ENCODE measurements at places on chromosomes 12 and 14.

GRCh38 chr12:83172441-83172840, 485.7 kb downstream of the TMTC2 start:
- DNase-seq = no peak

DNA sequence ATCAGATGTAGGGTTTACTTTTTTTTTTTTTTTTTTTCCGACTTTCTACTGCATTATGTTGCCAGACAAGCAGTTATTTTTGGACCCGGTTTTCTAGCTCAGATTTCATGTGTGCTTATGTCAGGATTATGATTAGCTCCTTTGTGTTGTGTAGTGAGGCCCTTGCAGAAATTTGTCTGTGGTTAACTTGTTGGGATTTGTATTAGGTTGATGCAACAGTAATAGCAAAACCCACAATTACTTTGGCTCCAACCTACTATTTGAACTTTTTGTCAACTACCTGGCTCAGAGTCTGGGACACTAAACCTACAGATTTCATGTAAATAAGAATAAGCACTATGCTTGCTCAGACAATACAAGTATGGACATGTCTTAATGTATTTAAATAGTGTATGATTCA, 44.1 kb upstream of the KCNJ8 start:
- no peak for DNase-seq

- DNase-seq = no peak
Measured at GRCh38 chr12:127509066-127509778, 757.7 kb upstream of the TMEM132C start.

GRCh38 chr12:109759595-109759994, 46.0 kb downstream of the FAM222A start:
- DNase-seq = no peak

DNA sequence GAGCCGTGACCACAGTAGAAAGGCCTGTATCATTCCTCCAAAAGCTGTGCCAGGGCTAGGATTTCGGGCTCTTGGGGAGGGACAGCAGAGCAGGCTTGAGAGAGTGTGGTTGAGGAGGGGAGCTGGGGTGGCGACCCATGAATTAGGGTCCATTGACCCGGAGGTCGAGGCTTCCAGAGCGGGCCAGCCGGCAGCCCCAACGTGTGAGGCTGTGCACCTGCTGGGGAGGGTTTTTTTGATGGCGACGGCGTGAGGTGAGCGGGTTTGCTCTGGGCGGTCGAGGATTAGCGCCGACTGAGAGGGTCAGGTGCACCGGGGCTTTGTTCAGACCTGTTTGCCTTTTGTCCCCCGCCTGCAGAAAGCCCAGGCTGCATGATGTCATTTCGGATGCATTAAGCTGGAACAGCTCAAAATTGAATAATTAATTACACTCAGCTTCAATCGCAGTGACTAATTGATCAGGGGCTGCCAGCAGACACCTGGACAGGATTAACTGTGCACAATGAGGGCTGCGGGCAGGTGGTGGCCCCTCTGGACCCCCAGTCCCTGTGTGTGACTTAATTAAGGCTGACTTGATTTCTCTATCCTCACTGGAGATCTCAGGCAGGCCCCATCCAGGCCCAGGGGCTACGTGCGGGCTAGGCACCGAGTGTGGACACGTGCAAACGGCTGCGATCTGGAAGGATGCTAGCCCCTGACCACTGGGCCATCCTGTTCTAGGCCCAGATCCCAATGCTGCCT, 42.1 kb upstream of the MEG3 start:
- no peak for DNase-seq

DNA sequence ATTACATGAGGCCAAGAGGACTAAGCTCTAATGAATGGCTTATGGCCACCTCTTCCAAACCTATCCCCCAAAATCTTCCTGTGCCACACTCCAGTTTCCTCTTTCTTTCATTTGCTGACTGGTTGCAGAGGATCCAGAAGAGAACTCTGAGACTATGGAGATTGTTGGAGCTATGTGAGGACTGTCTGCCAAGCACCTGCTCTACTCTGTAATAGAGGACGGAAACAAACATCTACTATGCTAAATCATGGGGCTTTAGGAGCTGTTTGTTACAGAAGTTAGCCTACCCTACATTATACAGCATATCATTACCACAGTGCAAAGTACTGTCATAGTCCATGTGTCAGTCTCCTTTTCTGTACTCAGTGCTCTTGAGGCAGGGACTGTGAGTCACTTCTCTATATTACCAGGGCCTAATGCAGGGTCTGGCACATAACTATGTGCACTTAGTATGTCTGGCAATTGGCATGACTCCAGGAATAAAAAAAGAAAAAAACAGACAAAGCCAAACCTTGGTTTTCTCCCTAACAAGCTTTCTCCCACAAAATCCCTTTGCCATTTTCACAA, 95.1 kb downstream of the RPAP3 start:
- DNase-seq = no peak

DNA sequence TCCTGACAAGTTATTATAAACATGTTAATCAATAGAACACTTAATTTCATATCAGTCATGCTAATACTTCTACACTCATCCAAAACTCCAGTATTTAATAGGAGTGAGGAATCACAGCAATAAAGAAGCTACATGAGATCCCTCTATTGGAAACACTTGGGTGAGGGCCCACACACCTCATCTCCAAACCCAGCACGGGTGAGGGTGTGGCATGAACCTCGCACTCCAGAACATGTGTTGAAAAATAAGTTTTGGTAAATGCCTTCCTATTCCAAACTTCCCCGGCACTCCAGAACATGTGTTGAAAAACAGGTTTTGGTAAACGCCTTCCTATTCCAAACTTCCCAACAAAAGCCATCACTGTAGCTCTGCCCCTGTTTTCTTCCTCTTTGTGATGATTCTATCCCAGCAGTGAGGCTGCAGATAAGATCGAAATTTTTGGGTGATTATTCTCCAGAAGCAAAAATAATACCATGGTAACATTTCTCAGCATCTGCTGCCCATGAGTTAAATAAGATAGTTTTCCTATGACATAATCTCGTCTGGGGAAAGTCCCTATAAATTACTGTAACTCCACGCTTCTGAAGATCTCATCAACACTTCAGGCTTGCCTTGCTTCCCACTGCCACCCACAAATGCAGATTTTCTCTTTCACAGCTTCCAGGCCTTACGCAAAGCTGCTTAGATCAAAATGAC, 24.4 kb upstream of the PTPRB start:
- no peak for DNase-seq

- DNase-seq = no peak
Measured at GRCh38 chr14:23568600-23569331, 1.2 kb upstream of the AP1G2 start.

DNA sequence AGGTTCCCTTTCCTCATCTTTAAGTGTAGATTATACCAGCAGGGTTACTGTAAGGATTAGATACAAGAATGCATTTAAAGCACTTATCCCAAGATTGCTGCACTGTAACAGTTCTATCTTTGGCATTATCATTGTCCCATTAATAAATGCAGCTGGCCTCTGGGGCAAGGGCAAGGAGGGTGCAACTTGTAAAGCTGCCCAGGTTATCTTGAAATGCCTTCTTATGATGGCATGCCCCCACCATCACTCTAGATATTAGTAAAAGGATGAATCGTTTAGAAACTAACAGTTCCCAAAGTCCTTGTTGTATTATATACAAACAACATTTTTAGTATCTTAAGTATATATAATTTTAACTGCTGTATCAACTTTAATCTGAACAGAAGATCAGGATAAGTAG, 6.8 kb downstream of the LTA4H start:
- no peak for DNase-seq

DNA sequence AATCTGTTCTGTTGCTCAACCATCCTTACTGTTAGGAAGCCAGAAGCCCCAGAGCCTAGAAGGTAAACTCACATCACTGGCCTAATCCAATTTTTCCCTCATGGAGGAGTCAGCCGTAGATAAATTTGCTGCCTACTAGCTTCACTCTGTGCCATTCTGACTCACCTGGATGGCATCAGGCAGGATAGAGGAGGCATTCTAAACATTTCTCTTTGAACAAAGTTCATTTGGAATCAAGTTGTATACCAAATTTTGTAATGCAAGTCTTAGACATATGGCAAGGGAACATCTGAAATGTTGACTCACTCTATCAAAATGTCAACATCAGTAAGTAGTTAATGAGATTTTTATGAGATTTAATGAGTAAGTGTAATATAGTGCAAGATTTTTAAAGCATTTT, 13.6 kb upstream of the TBC1D30 start:
- no peak for DNase-seq

- no peak for DNase-seq
Measured at GRCh38 chr14:101130861-101131260, 227.3 kb upstream of the RTL1 start.

DNA sequence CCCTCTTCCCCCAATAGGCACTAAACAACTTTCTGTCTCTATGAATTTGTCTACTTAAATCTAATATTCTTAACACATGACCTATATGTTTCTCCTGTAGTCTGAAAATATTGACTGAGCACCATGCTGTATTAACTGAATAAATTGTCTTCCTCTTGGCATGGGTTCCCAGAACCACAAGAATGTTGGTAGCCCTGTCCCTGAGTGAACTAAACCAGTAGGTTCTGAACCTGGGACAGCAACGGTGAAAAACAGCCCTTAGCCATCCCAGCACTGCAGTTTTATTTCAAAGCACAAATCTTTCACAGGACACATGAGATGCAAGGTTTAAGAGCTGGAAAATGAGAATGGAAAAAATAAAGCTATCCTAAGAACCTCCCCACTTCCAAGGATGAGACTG, 20.4 kb upstream of the HSP90B1 start:
- no peak for DNase-seq

DNA sequence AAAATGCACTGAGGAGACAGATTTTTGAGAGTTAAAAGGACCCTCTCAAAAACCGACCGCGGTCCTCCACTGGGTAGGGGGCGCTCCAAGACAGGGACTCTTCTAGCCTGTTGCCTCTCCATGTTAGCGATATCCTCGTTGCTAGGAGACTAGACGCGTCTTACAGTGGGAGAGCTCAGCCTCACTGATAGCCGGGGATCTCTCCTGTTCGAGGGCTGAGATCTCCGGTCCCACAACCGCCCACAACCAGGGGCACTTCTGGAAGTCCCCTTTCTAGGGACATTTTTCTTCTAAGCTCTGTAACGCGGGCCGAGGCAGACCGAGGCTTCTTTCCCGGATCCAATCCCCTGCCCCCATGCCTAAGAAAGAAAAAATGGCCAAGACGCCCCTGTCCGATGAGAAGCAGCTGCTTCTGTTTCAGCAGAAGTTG, 21.3 kb downstream of the FKBP11 start:
- no peak for DNase-seq

DNA sequence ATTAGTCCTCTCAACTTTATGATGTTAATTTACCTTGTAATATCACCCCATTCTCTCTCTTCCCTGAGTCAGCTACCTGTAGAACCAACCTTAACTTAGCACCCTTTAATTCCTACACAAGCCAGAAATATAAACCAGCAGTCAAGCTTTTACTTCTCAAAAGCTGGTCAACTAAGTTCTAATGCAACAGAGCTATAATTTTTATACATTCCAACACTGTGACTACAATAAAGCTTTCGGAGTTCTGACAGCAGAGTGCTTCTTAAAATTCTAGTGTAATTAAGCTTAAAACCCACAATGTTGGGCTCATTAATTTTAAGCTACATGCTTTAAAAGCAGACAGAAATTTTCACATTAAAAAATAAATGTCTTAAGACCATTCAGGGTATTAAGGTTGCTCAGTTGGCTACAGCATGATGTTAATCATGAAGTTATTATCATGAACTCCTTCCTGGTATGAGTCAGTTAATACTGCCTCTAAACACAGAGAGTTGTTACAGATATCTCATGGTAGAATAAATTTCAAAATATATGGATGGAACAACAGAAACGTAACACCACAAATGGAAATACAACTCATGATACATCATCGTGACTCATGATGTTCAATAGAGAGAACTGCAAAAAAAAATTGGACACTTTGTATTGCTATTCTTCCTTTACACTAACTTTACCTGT, 126.7 kb downstream of the EPS8 start:
- no peak for DNase-seq

DNA sequence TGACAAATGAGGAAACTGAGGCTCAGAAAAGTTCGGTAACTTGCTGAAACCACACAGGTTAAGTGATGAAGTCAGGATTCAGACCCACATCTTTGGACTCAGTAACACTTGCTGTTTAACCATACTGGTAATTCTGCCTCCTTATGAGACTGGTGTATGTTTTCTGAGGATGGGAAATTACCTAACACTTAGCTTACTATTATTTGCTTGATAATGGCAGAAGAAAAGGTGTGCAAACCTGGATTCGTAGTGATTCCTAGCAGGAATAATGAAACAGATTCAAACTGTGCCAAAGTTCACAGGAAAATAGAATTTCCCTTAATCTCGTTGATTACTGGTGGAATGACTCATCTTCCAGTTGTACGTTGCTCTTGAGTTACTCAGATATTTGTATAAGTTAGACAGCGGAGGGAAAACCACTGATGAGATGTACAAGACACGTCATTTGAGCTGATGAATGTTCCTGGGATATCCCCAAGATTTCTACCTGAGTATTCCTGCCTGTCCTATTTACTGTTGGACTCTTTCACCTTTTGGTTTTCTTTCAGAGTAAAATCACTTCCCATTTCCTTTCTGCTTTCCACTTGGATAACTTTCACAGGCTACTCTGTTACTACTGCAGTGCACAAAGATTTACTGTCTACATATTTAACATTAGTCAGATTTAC, 37.5 kb downstream of the PRORP start:
- no peak for DNase-seq

GRCh38 chr14:100610511-100611217, 23.4 kb upstream of the BEGAIN start:
- DNase-seq = no peak

DNA sequence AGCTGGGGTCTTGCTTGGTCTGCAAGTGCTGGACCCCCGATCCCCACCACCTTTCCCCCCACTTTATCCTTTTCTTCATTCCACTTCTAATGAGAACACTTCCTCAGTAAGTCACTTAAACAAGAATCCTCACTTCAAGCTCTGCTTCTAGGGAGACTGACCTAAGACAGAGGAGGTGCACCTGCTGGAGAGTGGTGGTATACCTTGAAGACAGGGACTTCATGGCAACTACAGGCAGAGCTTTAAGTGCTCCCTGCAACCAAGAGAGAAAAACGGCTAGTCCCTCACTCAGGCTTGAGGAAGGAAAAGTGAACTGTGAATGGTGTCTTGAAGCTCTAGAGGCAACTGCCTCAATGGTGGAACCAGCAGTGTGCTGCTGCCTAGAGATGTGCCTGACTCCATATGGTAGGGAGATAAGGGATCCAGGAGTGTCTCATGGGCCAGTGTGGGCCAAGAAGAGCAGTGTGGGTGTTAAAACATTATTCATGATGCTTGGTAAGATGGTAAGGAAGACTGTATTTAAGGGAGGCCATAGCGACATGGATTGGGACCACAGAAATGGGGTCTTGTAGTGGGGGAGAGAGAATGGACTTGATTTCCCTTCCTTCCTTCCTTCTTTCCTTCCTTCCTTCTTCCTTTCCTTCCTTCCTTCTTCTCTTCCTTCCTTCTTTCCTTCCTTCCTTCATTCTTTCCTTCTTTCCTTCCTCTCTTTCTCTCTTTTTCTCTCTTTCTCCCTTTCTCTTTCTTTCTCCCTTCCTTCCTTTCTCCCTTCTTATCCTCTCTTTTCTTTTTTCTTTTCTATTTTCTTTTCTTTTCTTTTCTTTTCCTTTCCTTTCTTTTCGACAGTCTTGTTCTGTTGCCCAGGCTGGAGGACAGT, 96.2 kb upstream of the NAP1L1 start:
- DNase-seq = no peak

Measured in cortex of kidney (tissue), 1 donor.